C1 segment of cervical spinal cord (tissue), 14 donors: ENCODE measurements at places on chromosomes 6 and 20.

GRCh38 chr6:128704601-128705000 is 178.3 kb upstream of the LAMA2 start:
- DNase-seq, result no peak

DNA sequence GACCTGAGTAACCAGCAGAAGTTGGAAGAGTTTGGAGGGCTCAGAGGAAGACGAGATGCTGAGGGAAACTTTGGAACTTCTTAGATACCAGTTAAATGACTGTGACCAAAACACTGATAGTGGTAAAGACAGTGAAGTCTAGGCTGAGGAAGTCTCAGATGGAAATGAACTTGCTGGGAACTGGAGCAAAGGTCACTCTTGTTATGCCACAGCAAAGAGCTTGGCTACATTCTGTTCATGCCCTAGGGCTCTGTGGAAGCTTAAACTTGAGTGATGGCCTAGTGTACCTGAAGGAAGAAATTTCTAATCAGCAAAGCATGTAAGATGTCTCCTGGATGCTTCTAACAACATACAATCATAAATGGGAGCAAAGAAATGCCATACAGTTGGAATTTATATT is 24.7 kb downstream of the WDR27 start:
- DNase-seq, result no peak

DNA sequence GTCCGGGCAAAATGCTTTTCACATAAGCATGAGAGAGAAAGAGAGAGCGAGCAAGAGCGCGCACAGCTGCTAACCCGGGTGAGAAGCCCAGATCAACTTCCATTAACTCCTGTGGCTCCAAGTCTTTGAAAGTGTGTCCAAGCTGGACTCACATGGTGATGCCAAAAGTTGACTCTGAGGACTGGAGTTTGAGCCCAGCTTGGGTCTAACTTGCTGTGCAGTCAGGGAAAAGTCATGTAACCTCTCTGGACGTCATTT is 357.2 kb upstream of the SULF2 start:
- no peak for DNase-seq

- no peak for DNase-seq
Observed at GRCh38 chr20:62955519-62956386, 3.2 kb downstream of the SLC17A9 start.

DNA sequence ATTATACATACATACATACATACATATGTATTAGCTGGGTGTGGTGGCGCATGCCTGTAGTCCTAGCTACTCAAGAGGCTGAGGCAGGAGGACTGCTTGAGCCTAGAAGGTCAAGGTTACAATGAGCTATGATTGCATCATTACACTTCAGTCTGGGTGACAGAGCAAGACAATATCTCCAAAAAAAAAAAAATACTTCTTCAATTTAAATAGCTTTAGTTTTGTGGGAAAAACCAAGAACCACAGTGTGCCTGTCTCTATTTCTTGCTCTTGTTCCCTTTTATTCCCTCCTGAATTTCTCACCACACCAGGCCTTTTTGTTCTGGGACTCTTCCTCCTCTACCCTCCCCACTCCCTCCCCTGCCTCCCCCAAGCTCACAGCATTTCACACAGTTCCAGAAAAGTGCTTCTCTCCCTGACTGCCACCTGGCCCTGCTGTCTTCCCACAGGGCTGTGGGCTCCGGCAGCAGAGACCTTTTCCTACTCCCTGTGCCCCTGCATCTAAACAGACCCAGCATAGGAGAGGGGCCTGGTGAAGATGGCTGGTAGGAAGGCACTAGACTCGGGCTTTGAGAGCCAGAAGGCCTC is 1.3 kb downstream of the C20orf203 start:
- no peak for DNase-seq

DNA sequence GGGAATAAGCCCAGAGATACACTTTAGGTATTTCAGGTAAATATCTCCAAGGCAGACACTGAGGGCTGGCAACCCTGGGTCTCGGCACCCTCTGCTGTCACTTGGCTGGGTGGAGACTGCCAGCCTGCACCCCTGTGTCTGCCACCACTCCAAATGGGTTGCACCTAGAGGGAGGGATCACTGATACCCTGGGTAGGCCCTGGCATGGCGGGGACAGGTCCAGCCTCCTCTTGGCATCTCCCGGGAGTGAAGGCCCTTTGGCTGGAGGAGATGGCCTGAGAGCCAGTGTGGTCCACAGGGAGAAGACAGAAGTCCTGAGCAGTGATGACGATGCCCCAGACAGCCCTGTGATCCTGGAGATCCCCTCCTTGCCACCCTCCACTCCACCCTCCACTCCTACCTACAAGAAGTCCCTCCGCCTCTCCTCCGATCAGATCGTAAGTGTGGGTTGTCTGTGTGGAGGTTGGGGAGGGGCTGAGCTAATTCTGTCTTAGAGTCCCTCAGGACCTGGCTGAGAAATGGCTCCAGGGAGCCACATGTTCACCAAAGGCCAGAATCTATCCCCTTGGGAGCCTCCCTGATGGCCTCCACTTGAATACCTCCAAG is 10.9 kb downstream of the EMILIN3 start:
- no peak for DNase-seq

- DNase-seq, result no peak
Observed at GRCh38 chr6:41663568-41663967, 25.3 kb downstream of the MDFI start.

- no peak for DNase-seq
Observed at GRCh38 chr6:166512567-166512966, 73.9 kb downstream of the RAMACL start.

- DNase-seq, result no peak
Observed at GRCh38 chr6:19536838-19537237, 300.3 kb upstream of the ID4 start.
